ENCODE measurements at places on chromosomes 5 and 9.

DNA sequence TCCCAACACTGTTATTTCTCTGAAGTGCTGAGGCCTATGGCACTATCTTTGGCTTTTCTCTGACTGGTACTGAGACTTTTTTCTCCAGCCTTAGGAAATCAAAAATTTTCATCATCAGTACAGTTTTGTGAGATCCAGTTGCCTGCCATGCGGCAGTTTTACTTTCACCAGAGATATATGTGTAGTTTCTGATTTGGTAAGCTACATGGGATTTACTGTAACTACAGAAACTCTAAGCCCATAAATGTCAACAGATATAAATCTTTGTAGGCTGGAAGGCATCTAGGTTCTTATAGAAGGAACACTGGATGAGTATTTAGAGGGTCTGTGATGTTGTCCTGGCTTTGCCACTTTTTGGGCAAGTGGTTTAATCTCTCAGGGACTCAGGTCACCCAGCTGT lies 69.0 kb downstream of the DOCK2 start:
- no peak for DNase-seq

GRCh38 chr9:92666236-92666635 lies 3.7 kb downstream of the IPPK start:
- no peak for DNase-seq

DNA sequence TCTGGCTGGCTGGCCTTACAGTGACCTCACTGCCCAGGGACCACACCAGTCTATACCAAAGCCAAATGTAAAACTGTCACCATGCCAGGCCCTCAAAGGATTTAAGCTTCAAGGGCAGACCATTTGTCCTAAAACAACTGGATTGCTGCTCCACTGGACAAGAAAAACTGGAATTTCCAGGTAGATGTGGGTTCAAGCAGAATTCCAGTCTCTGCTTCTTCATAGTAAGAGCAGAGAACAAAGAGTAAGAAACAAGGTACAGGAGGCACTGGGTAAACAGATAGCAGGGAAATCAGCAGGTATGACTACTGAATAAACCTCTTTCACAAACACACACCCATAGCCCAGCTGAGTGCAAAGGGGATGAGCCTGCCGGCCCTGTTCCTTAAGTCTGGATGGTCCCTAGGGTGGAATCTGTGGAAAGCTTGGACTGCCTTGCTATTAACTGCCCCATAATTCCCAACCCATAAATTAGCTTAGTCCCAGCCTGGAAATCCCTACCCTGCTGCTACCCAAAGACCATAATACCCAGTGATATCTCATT lies 5.5 kb downstream of the B4GALT1 start:
- DNase-seq: no peak

DNA sequence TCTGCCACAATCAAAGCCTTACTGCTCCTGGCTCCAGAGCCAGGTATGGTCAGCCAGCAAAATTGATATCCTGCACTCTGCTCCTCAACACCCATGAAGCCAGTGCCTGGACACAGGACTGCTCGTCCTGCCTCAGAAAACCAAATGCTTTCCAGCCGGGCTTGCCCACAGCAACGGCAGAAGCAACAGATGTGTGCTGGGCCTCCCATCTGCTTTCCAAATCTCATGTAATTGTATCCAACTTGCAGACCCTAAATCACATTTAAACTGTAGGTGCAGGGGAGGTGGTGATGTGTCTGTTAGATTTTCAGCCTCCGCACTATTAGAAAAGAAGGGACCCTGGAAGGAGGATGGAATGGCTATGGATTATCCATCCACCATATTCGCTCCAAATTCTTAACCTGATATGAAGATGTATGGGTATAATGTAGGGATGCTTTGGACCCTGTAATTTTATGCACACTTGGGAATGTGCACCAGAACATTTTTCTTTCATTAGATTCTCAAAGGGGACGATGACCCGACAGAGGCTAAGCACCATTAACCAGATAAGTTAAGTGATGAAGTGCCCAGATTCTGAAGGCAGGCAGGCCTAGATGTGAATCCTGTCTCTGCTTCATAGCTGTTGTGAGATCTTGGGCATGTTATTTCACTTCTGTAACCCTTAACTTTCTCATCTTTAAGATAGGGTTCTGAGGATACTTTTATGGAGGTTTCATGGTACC lies 58.2 kb downstream of the EXOSC2 start:
- DNase-seq: no peak

- no peak for DNase-seq
Observed at GRCh38 chr9:4828761-4829160, 36.0 kb downstream of the RCL1 start.

Measured in NCI-H1092 treated with DMSO at 0.1 percent for 48 hours (cell line).